ENCODE measurements at places on chromosomes 1 and 21.

DNA sequence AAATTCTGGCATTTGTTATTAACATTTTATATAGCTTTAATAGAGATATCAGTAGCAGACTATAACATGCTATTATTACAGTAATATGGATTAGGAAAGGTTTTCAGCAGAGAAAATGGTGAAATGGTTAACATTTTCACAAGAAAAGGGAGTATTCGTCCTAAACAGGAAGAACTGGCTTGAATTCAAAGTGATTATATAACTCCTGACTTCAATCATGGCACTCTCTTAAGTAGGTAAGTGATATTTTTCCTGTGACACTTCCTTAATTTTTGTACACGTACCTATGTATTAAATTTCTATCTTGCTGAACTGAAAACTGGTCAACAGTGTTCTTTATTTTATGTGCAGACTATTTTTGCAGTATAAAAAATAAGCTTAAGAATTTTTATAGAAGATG is 67.9 kb upstream of the CNN3 start:
- no peak for DNase-seq

DNA sequence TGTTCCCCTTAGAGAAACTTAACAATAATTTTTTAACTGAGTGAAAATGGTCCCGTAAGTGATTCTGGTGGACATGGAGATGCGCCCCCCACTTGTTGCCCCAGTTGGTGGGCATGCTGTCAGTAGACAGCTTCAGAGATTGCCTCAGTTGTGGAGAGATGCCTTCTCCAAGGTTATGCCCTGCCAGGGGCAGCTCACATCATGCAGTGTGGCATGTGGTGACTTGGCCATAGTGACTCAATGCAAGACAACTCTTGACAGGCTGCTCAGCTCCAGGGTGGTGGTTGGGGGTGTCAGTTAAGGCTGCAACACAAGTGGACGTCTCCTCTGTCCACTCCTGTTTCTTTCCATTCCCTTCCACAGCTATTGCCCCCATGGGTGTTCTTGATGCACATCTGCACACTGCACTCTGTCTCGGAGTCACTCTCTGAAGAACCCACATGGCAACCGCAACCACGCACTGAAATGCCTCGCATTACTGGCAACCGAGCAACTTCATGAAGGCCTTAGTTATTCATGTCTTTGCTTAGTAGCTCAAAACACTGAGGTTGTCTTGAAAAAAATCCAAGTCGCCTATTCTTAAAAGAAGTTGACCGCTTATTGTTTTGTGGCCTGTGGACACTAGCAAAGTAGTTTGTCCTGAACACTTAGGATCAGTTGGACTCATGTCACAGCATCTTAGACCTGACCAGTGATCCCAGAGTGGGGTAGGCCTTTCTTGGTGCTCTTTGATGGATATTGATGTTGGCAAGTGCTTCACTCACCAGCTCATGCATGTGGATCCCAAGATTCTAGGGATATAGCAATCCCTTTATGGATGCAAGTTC is 54.8 kb upstream of the USP1 start:
- no peak for DNase-seq

GRCh38 chr1:162022626-162023025 is 1.0 kb downstream of the OLFML2B start:
- DNase-seq = no peak

- no peak for DNase-seq
These were observed 79.3 kb downstream of the HMCN1 start for GRCh38 chr1:185813401-185813979.

Data from mesothelial cell of epicardium (in vitro differentiated cells).